Activated naive CD4-positive, alpha-beta T cell (primary cell): ENCODE measurements at places on chromosomes 5 and 9.

DNA sequence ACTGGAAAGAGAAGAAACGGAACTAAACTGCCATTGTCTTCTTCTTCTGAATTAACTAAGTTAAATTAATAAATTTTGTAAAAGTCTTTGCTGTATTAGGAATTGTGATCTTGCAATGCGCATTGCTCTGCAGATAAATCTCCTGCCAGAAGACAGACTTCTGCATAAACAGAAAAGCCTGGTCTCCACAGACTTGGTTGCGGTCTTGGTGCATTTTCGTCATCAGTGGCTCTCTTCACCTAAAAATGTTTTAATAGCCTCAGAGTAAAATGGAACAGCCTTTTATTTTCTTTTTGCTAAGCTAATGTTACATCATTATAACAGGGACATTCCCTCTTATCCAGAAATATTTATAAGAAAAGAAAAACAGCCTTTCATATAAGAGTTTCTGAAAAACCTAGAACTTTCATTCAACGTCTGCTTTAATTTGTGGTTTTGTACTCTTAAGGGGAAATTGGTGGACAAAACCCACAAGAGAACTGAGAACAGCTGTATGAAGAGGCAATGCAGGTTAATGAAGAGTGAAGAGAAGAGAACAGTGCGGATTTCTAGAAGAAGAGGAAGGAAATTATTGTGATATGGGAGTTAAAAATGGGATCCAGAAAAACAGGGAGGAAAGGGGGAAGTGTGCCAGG is 10.1 kb downstream of the IFNA5 start:
- DNase-seq: no peak

DNA sequence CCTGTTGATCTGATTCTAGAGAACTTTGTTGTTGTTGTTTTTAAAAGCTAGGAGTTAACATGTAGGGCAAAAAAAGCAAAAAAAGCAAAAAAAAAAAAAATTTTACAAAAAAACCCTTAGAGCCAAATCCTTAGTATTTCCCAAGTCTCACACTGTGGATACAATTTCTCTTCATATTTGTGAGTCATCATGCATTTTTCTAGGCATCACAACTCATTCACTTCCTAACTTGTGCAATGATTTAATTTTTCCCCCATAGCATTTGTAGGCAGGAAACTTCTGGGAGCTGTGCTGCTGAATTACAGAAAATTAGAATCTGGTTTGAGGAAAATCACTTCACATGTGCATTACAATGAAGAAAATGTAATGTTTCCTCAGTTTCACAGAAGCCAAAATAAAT is 91.9 kb downstream of the MARCHF3 start:
- DNase-seq: no peak

GRCh38 chr5:107466233-107466769 is 204.4 kb downstream of the EFNA5 start:
- DNase-seq: no peak

GRCh38 chr5:8756498-8757084 is 789.3 kb downstream of the SEMA5A start:
- no peak for DNase-seq

DNA sequence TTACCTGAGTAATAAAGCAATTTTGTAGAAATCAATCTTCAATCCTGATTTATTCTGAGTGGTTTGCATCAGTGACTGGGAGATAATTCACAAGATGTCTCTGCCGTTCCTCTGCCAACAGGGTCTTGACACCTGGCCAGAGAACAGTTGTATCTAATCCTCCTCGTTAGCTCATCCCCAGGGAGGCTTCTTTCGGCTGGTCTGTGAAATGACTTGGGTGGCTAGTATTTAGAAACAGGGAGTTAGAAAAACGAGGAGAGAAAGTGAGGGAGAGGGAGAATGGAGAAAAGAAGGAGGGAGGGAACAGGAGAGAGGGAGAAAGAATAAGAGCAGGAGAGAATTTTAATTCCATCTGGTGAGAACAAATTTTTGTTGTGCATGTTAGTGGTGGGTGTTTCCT is 600.2 kb upstream of the TLE4 start:
- no peak for DNase-seq

GRCh38 chr5:142846406-142846805 is 76.2 kb downstream of the ARHGAP26 start:
- no peak for DNase-seq

DNA sequence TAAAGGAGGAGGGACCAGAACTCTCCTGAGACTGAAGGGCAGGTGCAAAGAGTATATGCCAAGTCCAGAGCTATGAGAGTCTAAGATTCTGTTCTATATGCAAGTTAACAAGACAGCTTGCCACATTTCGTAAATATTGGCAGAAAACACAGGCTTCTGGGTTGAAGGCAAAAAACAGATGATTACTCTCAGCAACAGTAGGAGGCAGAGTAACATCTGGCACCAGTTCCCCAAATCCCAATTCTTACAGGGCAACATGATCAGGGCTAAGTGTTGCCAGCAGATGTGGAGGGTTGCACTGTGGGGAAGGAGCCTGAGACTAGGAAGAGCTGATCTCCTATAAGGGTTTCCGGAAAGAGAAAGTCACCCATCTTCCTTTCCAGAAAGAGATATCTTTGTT is 179.4 kb downstream of the PJA2 start:
- no peak for DNase-seq

GRCh38 chr5:128669803-128670202 is 131.8 kb upstream of the FBN2 start:
- no peak for DNase-seq

GRCh38 chr9:114099669-114100270 is 678 bp upstream of the KIF12 start:
- no peak for DNase-seq

- DNase-seq: no peak
Observed at GRCh38 chr5:76763136-76763535, 47.2 kb downstream of the F2R start.

GRCh38 chr5:53357439-53357838 is 123.0 kb upstream of the FST start:
- DNase-seq: no peak

DNA sequence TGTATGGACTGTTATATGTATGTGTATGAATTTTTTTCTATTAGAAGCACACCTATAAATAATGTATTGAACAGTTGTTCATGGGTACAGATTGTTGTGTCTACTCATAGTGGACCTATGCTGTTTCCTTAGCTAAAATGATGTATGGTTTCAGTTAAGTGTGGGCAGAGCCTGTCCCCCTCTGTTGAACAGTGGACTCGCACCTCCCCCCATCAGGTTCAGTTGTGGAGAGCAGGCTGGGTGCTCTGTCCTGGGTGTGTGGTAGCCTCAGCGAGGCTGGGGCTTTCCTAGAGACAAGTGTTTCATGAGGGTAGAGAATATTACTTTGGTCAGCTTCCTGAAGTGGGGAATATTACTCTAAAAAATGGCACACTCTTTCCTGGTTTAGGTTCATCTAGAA is 47.4 kb upstream of the LRRTM2 start:
- DNase-seq: no peak

DNA sequence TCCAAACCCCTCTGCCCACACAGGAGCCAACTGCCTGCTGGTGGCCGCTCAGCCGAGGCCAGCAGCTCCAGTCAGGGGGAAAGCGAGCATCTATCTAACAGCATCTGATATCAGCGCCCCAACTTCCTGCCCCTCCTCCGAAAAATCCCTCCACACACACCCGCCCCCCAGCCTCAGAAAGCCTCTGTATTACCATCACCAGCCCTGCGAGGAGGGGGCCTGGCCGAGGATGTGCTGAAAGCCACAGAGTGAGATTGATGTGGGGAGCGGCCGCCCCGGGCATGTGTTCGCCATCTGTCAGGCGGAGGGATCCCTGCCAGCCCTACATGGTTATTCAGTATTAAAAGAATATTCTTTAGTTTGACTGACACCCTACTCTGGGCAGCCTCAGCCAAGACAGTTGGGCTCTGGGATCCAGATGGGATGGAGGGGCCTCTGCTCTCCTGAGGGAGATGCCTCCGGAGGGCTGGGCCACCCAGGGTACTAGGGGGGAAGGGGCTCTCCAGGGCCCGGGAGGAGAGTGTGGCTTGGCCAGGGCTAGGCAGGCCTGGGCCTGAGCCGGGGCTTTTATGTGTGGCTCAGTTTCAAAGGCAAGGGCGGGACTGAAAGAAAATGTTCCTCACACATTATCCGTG is 98.0 kb downstream of the HSD17B3 start:
- DNase-seq: no peak

DNA sequence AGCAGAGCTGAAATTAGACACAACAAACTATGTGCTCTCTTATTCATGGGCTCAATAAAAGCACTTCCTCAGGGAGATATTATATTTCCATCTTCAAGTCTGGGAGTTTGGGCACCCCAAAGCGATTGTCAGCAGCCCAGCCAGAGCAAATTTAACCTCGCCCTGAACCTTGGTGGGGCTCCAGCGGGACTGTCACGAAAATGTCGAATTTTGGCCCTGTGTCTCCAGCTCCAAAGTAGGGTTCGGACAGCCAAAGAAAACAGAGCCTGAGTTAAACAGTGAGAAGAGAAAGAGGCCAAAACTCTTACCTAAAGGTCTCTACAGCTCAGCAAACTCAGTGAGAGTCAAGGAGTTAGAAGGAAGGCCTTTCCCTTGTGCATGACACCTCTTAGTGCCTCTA is 432.9 kb downstream of the SPATA31D1 start:
- DNase-seq: no peak

GRCh38 chr5:37391591-37391990 is 12.5 kb downstream of the WDR70 start:
- no peak for DNase-seq

DNA sequence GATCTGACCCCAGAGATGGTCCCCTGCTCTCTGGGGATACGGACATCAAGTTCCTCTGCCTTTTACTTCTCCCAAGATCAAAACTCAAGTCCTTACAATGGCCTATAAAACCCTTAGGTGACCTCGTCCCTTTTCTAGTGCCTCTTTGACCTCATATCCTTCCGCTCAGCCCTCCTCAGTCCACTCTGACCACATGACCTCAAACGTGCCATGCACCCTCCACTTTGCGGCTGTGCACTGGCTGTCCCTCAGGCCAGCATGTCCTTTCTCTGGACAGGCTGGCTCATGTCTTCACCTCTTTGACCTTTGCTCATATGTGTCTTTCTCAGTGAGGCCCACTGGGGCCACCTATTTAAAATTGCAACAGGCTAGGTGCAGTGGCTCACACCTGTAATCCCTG is 14.7 kb downstream of the TRMO start:
- no peak for DNase-seq

DNA sequence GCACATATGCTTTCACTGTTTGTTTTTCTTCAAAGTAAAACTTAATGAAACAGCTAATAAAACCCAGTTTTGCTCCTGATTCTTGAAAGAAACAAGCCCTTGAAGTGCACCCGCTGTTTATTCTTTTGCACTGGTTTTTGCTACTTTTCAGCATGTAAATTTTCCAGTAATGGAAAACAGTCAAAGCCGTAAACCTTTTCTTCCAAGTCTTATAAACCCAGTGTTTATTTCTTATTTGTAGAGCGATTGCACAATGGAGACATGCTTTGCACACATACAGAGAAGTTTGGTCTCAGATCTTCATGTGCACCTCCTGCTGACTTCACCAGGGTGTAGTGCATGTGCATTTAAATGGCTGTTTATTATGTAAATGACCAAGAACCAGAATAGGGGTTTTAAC is 51.8 kb downstream of the ATG10 start:
- DNase-seq: no peak

DNA sequence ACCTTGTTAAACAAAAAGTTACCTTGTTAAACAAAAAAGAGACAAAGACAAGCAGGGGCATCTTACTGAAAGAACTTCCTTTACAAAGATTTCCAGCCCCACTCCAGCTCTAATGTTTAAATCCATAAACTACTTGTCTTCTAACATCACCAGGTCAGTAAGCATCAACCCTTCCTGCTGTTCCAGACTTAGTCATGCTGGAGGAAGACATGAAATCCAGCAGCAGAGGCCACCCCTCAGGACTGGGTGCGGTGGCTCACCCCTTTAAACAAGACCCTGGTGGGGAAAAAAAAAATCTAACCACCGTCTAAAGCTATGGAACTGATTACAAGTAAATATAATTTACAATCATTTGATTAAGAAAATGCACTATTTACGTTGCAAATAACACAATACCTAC is 9.1 kb downstream of the PDCL start:
- DNase-seq: no peak

DNA sequence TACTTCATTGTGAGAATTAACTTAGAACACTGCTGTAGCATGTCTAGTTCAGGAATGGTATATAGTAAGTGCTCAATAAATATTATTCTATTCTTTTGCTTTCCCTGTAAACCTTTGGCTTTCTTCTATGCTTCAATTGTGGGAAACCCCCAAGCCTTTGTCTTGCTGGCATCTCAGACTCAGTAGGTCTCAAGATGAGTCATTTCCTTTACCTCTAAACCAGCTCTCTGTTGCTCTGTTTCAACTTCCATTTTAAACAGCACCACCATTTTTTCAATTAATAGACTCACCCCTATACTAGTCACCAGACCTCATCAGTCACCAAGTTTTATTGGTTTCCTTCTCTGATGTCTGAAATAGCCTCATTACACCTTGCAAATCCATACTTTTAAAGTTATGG is 43.5 kb downstream of the DMAC1 start:
- no peak for DNase-seq

- DNase-seq: no peak
Observed at GRCh38 chr5:69231851-69232250, 2.8 kb upstream of the CDK7 start.

GRCh38 chr5:59596586-59597350 is 296.8 kb downstream of the PDE4D start:
- DNase-seq: no peak

DNA sequence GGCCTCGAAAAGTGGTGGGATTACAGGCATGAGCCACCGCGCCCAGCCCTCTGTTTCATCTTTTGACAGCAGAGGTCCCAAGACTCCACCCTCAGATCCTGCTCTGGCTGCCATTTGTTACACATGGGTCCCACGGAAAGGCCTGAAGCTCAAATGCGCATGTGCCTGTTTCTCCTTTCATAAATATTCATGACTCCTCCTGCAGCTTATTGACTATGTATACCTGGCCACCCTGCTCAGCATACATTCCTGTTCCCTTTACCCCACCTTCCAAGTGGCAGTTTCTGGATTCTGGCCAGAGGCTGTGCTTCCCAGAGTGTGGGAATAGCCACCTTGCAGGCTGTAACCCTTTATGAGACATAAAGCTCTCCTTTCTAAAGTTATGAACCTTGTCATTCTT is 46.5 kb downstream of the AUH start:
- DNase-seq: no peak

- DNase-seq: no peak
Observed at GRCh38 chr5:132259069-132259851, 1.8 kb downstream of the PDLIM4 start.

GRCh38 chr5:32156635-32157034 is 17.5 kb downstream of the GOLPH3 start:
- DNase-seq: no peak

- DNase-seq: no peak
Observed at GRCh38 chr5:99348597-99348996, 419.8 kb upstream of the CHD1 start.
